ENCODE measurements at places on chromosomes 5 and 9.

GRCh38 chr9:27447031-27447683 is 76.9 kb upstream of the IFNK start:
- DNase-seq, result no peak

- DNase-seq, result no peak
These were observed 79.3 kb downstream of the CAMSAP1 start for GRCh38 chr9:135827866-135828580.

- no peak for DNase-seq
These were observed 189.5 kb downstream of the LURAP1L start for GRCh38 chr9:12964271-12964670.

DNA sequence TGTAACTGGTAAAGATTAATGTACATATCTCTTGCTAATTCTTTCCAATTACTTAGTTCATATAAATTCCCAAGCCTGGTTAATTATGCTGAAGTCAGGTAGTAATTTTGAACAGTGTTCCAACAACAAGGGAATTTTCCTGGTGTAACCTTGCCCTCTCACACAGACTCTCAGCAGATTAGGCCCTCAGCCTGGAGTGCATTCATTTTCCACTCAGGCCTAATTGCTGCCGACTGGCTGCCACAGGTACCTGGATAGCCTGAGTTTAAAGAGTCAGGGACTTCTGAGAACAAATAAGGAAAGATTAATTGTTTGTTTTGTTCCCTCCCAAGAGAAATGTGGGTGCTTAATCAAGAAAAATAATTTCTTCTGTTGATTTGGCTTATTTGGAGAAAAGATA is 71.4 kb downstream of the PPIC start:
- no peak for DNase-seq

DNA sequence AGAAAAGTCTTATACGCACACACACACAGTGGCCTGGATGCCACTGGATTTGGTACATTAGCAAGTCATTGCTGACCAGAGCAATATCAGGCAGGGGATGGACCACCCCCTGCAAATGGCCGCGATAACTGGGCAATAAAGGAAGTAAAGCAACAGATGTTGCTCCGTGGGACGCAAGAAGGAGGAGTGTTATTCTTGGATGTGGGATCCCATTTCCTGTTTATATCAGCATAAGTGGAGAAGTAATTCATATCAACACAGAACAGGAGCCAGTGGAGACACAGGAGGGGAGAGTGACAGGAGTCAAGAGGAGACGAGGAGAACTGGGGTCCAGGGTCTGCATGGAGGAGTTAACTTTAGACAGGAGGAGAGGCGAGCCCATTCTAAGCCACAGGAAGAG is 18.4 kb downstream of the RUFY1 start:
- no peak for DNase-seq

DNA sequence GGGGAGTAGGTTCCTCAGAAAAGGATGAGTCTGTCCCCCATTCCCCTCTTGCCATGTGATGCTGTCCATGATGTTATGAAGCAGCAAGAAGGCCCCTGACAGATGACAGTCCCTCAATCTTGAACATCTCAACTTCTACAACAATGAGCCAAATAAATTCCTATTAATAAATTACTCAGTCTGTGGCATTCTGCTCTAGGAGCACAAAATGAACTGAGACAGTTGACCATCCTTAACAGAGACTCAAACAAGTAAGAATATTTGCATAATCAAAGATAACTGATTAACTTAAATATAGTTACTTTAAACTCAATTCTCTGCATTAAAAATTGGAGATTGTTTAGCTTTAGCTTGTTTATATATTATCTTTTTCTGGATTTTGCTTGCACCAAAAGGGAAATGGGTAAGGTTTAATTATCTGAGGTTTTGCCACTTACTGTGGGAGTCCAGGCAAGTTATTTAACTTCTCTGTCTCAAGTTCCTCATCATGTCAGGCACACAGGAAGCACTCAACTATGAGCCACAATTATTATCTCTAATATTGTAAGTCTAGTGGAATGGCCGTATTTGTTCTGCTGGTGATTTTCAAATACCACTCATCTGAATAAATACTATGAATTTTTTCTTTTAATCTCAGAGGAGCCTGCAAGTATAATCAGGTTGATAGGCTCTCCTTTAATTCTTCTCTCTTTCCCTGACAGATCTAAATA is 162.9 kb downstream of the TSSK1B start:
- DNase-seq, result no peak

GRCh38 chr9:20512106-20512505 is 110.2 kb downstream of the MLLT3 start:
- DNase-seq, result no peak

GRCh38 chr9:87854580-87854955 is 28.1 kb upstream of the SPATA31E1 start:
- no peak for DNase-seq

DNA sequence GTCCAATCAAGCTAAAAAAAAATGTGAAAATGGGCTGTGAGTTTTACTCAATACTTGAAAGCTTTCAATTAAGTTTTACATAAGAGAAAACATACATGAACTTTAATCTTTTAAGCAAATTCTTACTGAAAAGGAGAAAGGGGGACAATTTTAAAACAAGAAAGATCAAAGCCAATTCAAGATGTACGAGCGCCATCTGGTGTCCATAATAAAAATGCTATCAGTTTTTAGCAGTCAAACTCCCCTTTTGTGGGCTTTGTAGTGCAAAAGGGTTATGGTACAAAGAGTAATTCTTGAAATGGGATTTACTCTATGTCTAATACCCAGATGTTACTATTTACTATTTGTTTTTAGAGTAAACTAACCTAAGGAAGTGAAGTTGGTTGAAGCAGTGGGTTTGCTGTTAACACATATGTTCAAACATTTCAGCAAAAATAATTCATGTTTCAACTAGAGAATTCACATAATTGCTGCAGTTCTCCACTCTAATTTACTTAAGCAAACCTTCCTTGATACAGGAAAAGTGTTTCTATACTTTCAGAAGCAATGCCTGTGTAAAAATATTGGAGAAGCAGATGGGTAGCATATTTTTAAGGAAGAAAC is 228.2 kb upstream of the TYRP1 start:
- DNase-seq, result no peak

DNA sequence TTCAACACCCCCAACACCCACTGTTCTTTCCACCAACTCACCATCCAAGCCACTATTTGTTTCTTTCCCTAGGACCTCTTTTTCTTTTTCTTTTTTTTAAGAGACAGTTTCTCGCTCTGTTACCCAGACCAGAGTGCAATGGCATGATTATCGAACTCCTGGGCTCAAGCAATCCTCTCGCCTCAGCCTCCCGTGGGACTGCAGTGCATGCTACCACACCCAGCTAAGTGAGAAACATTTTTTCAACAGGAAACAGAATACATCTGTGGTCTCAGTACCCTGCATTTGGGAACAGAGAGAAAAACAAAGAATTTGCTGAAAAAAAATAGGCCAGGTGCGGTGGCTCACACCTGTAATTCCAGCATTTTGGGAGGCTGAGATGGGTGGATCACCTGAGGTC is 24.6 kb downstream of the B4GALT1 start:
- DNase-seq, result no peak

GRCh38 chr5:141479776-141480175 is 4.0 kb downstream of the PCDHGC3 start:
- DNase-seq, result no peak

DNA sequence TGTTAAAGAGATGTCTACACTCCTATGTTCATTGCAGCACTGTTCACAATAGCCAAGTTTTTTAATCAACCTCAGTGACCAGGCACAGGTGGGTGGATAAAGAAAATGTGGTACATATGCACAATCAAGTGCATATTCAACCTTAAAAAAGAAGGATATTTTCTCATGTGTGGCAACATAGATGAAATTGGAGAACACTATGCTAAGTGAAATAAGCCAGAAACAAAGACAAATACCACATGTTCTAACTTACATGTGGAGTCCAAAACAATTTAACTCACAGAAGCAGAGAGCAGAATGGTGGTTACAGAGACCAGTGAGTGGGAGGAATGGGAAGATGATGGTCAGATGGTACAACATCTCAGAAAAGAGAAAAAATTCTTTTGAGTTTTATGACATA is 31.8 kb downstream of the ANXA1 start:
- no peak for DNase-seq

DNA sequence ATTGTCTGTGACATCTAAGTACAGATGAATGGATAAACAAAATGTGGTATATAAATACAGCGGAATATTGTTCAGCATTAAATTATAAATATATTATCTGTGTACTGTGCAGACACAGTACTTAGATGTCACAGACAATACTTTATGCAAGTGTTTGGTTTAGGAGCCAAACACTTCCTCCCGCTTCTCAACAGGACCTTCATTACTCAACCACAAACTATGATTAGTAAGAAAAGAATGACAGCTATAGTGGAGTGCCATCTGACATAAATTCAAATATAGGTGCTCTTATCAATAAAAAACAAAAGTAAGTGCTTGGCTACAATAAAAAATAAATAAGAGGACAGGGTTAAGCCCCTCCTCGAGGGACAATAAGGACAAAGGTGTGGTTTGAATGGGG is 38.9 kb upstream of the STX17 start:
- no peak for DNase-seq

DNA sequence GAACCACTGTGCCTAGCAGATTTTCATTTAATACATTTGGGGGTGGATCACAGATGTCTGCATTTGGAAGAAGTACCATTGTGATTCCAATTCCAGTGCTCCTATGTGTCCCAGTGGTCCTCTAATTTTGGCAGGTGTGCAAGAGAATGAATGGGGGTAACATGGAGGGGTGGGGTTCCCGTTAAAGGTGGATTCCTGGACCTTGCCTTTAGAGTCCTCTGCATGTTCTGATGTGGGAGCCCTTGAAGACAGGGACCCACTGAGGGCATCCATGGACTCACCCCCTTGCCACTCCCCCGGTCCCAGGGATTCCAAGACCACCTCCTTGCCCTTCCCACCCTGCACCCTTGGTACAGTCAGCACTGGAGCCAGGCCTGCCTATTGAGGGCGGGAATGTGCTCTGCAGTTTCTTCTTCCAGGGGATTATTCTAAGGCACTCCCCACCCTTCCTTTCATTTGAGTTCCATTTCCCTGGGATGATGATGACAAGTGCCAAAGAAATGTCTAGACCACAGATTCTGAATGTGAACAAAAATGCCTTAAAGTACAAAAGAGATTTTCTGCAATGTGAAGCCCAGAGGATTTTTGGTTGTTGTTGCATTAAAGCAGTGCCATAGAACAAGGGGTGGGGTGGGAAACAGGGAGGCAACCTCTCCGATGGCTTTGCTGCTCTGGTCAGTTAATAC is 119.4 kb upstream of the PTCH1 start:
- no peak for DNase-seq

- no peak for DNase-seq
These were observed 317.4 kb downstream of the MCTP1 start for GRCh38 chr5:94967525-94967924.

- no peak for DNase-seq
These were observed 1941.1 kb upstream of the CDH6 start for GRCh38 chr5:29252390-29252789.

DNA sequence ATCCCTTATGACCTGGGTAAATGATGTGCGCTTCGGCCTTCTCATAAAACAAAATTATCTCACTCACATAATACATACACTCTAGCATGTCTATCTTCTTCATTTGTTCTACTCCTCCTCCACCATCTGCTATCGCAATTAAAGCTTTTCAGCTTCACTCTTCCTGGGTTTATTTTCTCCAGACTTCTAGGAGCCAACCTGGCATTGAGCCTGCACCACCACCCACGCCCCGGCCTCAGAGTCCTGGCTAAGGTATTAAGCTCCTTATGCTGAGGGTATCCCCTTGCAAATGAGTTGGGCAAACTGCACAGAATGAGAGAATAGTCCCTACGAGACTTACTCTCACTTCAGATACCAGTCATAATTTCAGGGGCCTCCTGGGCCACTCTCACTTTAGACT is 236.1 kb upstream of the CDH12 start:
- no peak for DNase-seq

GRCh38 chr5:137333475-137333874 is 165.7 kb downstream of the SPOCK1 start:
- no peak for DNase-seq

GRCh38 chr5:17897776-17898175 is 263.5 kb downstream of the TAF11L14 start:
- DNase-seq, result no peak

DNA sequence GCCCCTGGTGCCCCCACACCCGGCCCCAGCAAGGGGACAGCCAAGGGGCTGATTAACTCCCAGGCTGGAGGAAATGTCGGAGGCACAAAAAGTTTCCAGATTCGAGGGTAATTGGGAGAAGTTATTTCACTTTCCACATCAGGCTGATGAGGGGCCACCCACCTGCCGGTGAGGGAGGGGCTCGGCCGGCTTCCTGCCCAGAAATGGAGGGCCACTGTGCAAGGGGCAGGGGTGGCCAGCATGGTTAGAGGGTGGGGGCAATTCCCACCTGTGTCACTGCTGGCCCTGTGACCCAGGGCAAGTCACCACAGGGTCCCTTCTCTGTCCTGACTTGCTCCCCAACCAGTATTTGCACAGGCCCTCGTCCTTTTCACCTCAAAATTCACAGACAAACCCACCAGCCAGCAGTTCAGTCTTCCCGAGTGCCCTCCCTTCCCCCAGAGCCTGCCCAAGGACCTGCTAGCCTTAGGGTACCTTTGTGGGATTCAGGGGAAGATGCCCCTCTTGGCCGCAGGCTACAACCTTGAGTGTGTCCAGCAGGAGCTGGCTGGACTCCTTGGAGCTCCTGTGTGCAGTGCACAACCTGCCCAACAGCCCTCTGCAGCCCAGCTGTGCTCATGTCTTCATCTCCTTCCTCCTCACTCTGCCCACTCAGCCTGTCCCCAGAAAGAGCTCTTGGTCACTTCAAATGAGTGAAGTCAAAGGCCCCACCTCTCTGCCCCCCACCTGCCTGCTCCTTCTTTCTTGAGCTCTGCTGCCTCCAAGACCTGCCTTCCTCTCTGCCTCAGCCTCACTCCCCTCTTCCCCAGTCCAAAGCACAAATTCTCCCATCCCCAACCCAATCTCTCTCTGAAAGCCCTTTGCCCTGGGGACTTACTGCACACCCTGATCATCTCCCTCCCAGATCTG is 130.5 kb downstream of the BARX1 start:
- DNase-seq, result no peak

- no peak for DNase-seq
These were observed 600.7 kb upstream of the CDH9 start for GRCh38 chr5:27639005-27639612.

- DNase-seq, result no peak
These were observed 451.4 kb downstream of the KDM4C start for GRCh38 chr9:7209016-7209715.

DNA sequence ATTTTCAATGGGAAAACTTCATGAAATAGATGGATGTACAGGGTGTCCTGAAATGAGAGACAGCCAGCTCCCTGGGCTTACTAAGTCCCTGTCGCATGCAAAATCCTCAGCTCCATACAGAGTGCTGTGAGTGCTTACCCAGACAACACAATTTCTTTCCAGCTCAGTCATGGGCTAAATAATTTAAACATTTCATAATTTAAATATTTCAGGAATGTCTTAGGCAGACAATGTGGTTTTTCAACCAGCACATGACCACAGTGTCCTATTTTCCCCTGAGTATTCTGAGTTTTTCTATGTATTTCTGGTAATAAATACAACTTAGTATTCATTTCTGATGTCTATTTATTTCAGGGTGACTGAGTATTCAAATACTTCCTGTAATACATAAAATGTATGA is 188.5 kb upstream of the SNX2 start:
- no peak for DNase-seq

Measured in GM12891 (cell line).